CD4-positive, alpha-beta T cell treated with Interleukin-15 for 1 hour (primary cell): ENCODE measurements at places on chromosomes 11 and 22.

- DNase-seq: no peak
Observed at GRCh38 chr11:112085822-112086421, 634 bp downstream of the TIMM8B start.

DNA sequence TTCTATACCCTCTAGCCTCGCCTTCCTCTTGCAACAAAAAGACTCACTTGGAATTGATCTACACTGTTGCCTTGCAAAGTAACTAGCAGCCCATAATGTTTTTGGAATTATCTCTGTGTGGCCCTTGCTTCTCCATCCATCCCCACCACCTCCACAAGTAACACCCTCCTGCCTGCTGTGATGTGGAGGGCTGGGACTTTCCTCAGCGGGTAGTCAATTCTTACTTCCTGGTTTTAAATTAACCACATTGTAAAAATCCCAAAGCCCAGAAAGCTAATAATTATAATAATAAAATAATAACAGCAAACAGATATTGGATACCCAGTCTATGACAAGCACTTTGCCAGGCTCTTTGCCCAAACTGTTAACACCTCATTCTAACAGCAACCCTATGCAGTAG is 40.8 kb upstream of the GALNT18 start:
- DNase-seq: no peak

DNA sequence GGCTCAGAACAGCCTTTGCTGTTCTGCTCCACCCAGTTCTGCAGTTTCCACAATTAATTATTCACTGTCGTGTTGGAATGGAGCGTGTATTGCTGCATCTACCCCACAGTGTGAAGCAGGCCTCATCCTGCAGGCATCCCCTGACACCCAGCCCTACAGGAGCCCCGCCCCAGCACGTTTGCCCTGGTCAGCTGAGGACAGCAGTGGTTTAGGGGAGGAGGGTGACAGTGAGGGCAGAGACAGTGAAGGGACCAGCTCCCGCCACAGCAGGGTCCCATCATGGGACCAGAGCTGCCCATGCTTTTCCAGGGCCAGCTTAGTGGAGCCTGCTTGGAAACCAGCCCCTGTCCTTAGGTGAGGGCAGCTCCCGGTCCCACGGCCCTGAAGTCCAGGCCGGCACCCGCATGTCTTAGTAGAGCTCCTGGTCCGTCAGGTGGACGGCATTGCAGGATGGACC is 273.0 kb downstream of the TBC1D22A start:
- DNase-seq: no peak

DNA sequence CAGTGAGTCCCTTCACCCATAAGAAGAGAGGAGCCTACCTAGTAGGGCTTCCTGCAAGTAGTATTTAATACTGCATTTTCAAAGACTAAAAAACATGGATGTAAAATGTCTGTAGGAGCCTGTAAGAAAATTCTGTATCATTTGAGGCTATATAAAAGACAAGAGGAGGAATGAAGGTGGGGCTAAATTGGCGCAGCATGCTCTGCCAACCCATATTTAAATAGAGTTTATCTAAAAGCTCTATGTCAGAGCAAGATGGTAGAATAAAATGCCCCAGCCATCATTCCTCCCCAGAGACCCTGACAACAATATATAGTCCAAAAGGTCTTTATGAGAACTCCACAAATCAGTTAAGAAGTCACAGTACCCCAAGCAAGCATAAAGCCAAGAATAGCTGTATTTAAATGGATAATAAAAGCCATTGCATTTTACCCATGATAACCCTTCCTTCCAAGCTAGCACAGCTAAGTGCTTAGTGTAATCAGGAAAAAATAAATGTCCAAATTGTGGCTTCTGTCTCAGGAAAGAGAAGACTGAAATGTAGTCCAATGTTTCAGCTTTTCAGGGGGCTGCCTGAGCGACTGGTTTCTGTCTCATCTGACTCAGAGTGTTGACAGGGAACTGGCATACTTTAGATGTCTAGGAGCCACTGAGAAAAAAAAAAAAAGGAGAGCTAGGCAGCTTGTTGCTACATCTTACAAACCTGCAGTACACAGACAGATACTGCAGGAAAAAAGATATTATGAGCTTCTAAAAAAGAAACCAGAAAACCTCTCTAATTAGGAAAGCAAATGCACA is 258.6 kb downstream of the METTL15 start:
- no peak for DNase-seq
